Hematopoietic multipotent progenitor cell treated with erythropoietin and hydrocortisone succinate and interleukin-3 and kit ligand, for 17 days (in vitro differentiated cells): ENCODE measurements at places on chromosomes 2 and 18.

DNA sequence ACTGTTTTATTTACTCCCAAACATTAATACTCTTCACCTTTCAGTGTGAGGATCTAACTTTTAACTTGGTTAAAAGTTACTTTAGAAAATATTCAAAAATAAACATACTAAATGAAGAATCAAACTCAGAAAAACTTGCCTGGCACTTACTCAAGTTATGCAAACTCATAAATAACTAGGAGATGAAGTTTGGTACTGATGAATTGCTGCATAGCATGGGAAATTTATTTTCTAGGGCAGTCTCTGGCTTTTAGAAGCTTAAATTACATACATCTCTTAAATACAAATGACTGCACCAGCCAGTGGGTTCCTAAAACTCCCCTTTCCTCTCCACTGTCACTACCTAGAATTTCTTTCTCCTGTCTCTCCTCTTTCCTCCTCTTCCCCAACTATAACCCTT, 46.7 kb upstream of the CREB1 start:
- DNase-seq = no peak

DNA sequence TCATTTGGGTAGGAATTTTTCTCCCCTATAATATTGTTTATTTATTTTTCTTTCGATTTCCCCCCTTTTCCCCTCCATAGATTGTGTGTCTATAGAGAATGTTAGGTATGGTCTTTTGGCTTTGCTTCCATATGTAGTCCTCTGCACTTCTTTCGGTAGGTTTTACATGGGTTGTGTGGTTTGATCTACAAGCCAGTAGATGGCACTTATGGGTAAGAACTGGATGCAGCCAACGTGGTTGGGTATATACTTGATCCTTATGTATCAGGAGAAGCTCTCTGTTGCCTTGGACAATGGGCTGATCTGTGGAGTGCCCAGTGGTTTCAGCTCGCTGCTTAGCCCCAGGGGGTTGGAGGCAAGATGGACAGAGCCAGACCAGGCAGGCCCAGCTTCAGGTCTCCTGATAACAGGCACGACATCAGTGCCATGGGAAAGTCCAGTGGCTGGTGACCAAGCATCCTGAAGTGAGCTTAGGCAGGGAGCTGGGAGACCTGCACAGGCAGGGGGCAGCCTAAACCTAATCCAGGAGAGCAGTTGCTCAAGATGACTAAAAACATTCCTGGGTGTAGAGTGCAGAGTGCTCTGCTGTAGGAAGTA, 488.3 kb downstream of the CCDC85A start:
- DNase-seq = no peak

DNA sequence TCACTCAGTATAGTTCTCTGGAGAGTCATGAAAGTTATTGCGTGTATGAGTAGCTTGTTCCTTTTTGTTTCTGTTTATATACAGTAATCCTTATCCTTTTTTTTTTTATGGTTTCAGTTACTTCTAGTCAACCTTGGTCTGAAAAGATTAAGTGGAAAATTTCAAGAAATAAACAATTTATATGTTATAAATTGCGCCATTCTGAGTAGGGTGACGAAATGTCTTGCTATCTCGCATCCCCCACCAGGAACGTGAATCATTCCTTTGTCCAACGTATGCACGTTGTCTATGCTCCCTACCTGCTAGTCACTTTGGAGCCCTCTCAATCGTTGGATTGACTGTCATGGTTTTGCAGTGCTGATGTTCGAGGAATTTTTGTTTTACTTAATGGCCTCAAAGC, 60.4 kb downstream of the FAM117B start:
- DNase-seq = no peak

DNA sequence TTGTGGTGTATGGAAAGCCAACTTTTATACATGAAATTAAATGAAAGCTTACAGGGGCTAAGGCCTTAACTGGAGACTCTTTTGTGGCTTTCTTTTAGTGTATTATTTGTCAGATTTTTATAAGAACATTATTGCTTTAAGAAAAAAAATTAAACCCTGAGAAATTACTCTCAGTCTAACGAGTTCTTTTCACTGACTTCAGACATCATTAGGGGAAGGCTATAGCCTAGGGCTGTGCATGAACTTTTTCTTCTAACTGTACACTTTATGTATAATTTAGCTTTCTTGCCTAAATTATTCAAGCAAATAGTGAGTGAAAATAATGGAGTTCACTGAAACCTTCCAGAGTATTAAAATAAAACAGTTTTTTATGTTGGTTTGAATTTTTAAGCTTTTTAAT, 151.1 kb upstream of the MEIS1 start:
- DNase-seq = no peak

GRCh38 chr2:1960761-1961160, 216.4 kb upstream of the PXDN start:
- DNase-seq = no peak

DNA sequence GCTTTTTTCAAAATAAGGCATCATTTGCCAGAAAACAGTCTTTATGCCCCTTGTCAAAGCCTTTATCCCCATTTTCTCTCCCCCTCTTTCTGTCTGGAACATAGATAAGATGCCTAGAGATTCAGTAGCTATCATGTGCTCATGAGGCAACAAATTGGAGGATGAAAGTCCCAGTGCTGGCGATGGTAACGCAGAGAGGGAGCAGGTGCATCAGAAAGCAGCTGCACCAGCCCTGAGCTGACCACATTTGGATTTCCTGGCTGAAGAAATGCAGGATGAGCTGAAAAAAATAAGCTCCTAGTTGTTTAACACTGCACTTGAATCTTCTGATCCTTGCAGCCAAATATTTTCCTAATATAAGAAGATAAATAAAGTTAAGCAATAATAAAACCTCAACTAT, 48.0 kb downstream of the LOXHD1 start:
- no peak for DNase-seq

DNA sequence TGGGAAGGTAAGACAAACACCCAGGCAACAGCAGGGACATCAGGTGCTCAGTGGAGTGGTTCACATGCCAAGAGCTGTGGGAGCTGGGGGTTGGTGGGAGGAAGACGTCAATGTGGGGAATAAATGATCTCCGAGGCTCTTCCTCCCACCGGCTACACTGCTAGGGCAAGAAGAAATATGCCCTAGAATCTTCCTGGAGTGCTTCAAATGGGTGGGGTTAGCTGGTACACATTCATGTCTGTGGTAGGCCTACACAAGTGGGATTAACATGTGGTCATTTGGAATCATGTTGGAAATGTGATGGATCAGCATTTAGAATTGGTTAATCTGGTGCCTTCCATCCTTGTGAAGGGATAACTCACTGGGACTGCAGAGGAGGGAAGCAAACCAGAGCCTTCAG, 12.4 kb upstream of the ZFP36L2 start:
- DNase-seq = no peak

DNA sequence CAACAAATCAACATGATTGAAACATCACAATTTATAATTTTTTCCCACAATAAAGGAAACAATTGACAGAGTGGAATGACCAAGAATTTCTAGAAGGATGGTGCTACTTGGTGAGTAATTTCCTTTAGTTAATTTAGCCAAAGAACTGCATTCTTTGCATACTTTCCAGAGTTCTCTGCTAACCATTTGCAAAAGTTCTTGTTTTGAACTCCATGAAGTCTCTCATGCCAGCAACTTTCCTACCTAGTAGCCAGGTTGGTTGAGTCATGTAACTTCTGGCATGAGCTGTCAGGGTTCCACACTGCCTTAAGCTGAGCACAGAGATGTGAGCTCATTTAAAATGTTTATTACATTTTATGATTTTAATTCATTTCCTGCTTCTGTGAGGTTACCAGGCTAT, 539.6 kb downstream of the PID1 start:
- no peak for DNase-seq

- DNase-seq = no peak
These were observed 77.5 kb downstream of the DIS3L2 start for GRCh38 chr2:232038881-232039485.

- no peak for DNase-seq
These were observed 79.1 kb downstream of the INHBB start for GRCh38 chr2:120425014-120425413.

DNA sequence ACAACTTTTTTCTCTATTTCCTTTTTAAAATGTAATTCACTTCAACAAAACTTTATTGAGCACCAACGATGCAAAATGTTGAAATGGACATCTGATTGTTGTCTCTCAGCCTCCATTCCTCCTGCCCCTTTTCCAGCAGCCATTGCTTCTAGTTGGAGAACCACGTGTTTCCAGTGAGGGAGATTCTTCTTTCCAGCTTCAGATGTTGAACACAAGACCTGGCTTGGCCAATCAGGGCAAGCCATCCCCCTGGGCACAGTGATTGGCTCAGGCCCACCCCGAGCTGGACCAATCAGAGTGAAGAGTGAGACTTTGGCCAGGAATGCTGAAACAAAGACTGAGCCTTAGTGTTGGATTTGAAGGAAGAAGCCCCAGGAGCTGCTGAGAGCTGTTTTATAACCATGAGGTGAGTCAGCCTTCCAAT, 59.0 kb downstream of the E2F6 start:
- DNase-seq = no peak

DNA sequence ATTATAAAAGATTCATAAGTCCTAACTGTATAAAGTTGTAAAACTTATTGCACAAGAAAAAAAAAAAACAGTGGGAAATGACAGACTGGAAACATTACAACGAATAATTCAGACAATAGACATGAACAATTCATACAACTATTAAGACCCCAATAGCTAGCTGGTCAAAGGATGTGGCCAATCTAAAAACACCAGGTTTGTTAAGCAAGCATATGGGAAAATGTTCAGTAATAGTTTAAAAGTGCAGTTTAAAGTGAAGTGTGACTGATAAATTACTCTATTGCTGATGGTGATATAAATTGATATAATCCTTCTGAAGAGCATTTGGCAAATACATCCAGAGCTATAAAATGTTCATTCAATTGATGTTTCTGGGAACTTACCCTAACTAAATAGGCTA, 289.0 kb downstream of the CAMKMT start:
- DNase-seq = no peak

- DNase-seq = no peak
These were observed 159.5 kb upstream of the NDUFV2 start for GRCh38 chr18:8942909-8943545.

- no peak for DNase-seq
These were observed 1300.0 kb upstream of the FAM98A start for GRCh38 chr2:34899079-34899478.

DNA sequence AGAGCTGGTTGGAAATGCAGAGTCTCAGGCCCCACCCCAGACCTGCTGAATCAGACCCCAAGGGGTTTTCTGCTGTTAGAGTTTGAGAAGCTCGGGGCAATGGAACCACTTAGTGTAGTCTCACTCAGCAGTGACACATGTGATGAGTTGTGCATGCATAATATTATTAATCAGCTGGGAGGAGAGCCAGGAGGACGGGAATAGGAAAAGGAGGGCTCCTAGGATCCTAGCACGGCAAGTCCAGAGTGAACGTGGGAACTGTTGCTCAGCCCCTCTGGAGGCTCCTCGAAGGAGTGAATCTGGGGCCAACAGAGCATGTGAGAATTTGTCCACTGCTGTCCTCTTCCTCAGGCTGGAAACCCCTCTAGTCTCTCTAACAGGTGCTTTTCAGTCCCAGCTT, 87.1 kb downstream of the HS1BP3 start:
- no peak for DNase-seq

- DNase-seq = no peak
These were observed 41.4 kb upstream of the ITGB6 start for GRCh38 chr2:160241251-160242137.

DNA sequence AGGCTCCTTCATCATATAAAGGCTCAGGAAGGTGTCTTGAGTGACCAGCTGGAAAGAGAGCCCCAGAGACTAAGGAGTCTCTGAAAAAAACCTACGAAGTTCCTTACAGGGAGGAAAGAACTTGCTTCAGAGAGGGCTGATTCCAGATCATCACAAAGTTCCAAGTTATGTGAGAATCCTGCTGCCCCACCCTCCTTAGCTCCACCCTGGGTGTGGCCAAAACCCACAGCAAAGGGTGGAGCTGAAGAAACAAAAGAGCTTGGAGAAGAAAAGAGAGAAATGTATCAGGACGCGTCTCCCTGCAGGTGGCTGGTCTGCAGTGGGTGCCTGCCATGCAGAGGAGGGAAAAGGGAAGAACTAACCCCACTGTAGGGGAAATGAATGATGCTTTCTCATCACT, 32.8 kb upstream of the ZNF396 start:
- DNase-seq = no peak

DNA sequence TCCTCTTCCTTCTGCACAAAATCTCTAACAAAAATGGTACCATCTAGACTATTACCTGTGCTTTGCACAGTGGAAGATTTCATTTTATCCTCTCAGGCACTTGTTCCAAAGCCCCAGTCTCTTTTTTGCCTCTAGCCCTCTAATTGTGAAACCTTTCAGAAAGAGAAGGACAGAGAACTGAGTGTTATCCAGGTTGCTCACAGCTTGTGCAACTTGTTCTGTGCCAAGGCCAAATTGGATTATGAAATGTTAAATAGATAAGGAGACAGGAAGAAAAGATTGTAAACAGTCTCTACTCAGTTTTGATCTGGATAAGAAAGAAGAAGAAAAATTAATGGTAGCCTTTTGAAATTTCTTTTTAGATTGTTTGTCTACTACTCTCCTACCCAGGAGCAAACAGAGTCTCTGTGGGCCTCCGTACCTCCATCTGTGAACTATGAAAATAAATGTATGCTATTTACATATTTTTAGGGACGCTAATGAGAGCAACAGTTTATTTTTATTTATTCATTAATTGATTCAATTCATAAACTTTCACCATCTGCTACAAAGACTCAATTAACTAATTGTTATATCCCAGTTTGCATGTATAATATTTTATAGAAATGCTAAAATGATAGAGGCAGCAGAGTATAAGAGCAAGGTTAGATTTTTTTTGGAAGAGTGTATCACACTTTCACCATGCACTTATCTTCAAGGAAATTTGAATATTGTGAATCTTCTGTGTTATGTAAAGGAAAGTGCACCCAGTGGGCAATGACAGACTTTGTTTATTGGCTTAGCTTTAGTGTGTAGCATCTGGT, 339.0 kb upstream of the ETAA1 start:
- DNase-seq = no peak

- DNase-seq = no peak
These were observed 607.5 kb downstream of the PLCL1 start for GRCh38 chr2:198411936-198412335.

GRCh38 chr18:74862094-74862493, 264.4 kb downstream of the ZNF407 start:
- no peak for DNase-seq

GRCh38 chr2:29223851-29224692, 108.9 kb downstream of the CLIP4 start:
- no peak for DNase-seq

DNA sequence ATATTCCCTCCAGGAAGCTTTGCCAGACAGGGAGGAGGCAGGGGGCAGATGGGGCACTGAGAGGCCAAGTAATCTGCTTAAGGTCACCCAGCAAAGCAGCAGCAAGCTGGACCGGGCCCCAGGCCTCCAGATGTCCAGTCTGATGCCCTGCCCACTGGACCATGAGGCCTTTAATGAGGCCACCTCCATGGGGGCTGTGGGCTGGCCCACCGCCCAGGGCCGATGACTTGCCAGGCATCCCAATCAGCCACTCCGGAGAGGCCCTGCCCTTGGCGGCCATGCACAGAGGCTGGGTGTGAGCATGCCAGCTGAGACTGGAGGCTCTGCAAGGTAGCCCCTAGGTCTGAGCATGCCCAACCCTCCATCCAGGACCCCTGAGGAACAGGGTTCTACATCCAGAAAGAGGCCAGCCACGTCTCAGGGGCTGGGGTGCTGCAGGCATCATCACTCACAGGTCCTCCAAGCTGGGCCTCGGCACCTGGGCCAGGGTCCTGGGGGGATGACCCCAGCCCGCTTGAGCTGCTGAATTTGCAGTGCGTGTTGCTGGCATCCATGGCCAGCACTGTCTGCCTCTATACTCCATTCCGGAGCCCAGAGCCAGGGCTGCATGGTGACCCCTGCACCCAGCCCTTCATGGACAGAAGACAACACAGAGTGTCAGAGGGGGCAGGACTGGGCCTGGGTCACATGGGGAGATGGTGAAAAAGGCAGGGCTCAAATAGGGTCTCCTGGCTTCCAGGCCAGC, 164.2 kb downstream of the INHBB start:
- DNase-seq = no peak
